NCI-H1694 (cell line): ENCODE measurements at places on chromosomes 13 and 19.

- DNase-seq, result no peak
Observed at GRCh38 chr19:7227735-7228134, 66.5 kb downstream of the INSR start.

GRCh38 chr13:88979465-88980175 is 1308.4 kb downstream of the SLITRK5 start:
- DNase-seq, result no peak

DNA sequence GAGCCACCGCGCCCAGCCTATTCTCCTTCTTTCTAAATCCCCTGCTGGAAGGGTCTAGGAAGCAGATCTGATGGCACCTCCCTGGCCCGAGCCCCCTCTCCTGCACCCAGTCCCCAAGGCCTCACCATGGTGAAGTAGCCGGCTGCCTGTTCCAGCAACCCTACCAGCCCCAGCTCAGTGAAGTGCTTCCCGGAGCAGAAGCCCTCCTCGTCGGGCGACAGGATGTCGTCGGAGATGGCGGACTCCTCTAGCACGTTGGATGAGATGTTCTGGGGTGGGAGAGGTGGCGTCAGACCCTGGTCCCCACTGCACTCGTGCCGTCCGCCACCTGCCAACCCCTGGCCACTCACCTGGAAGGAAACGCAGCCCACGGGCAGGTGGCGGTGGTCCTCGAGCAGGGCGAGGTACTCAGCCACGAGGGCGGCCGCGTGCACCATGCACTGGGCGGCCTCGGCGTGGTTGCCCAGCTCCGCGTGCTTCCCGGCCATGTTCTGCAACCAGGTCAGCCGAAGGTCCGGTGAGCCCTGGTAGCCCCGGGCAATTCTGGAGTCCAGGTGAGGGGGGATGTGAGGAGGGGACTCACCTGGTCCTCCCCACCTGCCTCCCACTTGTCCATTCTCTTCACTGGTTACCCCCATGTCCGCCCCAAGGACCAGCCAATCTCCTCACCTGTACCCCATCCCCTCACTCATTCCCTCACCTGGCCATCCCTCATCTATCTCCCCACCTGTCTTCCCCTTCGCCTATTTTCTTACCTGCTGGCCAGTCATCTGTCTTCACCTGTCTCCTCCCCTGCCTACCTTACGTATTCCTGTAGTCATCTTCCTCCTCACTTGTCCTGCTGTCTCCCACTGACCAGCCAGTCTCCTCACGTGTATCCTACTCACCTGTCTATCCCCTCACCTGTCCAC is 11.5 kb upstream of the KANK2 start:
- no peak for DNase-seq

- peak; percentile 9 for DNase-seq
Observed at GRCh38 chr13:107866032-107866940, 349.1 kb downstream of the LIG4 start.

DNA sequence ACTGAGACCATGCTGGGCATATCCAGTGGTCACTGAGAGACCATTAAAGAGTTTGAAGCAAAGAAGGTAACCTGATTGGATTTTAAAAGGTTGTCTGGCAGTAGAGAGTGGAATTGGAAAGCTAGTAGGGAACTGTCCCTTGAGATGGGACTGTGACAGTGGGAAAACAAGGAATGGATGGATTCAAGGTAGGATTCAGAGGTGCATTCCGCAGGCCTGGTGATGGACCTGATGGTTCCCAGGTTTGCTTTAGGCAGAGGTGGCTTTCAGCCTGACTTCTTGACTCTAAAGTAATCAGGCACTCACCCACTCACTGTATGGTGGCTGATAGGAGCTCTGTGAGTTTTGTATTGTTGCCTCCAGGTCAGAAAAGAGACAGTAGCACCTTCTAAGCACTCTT is 73.0 kb downstream of the DHRS12 start:
- DNase-seq, result no peak

DNA sequence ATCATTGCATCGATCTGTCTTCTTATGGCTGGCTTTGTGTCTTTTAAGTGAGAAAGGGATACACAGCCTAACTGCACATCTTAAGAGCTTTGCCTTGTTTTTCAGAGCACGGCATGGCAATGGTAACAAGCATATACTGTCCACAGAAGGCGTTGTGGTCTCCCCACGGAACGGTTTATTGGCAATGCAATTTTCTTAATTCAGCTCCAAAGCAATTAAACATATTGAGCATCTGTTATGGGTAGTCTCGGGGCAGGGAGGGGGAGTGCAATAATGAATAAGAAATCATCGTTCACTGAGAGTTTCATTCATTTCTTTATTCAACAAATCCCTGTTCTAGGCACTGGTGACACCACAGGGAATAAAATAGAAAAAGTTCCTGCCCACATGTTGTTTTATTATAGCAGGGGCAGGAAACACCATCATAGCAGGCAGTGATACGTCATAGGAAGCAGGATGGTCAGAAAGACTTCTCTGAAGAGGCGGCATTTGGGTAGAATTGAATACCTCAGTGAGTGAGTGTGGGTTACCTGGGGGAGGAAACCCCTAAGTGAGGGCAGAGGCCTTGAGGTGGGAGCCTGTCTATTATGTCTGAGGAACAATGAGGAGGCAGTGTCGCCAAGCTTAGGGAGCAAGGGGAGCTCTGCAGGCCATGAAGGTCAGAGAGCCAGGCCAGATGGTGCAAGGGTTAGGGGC is 185.7 kb upstream of the KL start:
- no peak for DNase-seq

DNA sequence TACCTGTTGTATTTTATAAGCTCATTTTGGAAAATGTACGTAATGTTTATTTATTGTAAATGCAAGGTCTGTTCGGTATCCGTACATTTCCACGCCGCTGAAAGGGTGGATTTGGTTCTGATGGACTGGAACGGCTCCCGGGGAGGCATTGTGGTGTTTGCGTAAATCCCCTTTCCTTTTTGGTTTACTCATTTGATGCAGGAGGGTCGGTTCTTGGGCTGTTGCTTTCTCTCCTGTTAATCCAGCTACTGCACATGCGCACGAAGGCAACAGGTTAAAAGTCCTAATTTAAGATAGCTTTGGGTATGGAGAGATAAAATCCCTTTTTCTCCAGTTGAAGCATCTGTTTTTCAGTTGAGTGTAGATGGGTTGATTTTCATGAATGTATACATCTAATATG is 224.4 kb downstream of the TM9SF2 start:
- DNase-seq, result no peak

DNA sequence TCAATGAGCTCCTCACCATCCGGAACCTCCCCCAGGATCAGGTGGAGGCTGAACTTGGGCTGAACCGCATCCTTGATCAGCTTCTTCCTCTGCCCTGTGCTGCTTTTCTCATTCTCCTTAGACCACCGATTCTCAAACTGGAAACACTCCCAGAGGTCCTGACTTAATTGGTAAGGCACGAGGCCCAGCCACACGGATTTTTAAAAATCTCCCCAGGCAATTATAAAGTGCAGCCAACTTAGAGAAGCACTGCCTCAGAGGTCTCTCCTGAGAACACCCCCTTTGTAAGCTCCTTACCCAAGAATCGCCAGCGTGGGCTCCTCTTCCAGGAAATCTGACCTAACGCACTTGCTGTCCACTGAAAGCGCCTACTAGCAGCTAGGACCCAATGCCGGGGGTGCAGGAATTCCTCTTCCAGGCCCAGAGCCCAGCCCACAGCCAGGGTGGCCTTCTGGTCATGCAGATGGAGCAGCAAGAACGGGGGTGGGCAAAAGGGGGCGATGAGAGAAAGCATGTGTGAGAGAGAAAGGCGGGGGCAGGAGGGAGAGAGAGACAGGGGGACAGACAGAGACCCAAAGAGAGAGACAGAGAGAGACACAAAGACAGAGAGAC is 66.9 kb upstream of the CACNA1A start:
- no peak for DNase-seq

- DNase-seq, result peak; percentile 84
Observed at GRCh38 chr19:27793128-27793643, 1419.8 kb downstream of the UQCRFS1 start.

DNA sequence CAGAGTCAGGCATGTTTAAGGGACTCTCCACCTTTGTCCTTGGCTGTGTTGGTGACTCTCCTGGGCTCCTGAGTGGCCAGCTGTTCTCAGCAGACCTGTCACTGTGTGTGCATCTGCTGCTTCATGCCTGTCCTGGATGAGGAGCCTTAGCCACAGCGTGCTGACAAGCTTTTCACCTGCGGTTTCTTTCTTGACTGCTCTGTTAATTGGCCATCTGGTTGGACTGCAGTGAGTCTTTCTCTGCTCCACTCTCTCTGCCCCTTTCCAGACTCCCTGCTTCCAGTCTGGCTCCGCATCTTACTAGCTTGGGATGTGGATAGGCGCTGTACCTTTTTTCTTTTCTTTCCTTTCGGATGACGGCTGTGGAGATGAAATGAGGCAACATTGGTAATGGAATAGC is 38.8 kb downstream of the POLR1D start:
- no peak for DNase-seq

GRCh38 chr13:71578048-71578447 is 289.0 kb downstream of the DACH1 start:
- DNase-seq, result no peak

GRCh38 chr13:35810321-35810720 is 320.9 kb downstream of the DCLK1 start:
- no peak for DNase-seq

GRCh38 chr13:31755211-31755610 is 15.9 kb downstream of the RXFP2 start:
- no peak for DNase-seq

- DNase-seq, result peak; percentile 59
Observed at GRCh38 chr19:47813304-47813994, 8.3 kb upstream of the CRX start.

DNA sequence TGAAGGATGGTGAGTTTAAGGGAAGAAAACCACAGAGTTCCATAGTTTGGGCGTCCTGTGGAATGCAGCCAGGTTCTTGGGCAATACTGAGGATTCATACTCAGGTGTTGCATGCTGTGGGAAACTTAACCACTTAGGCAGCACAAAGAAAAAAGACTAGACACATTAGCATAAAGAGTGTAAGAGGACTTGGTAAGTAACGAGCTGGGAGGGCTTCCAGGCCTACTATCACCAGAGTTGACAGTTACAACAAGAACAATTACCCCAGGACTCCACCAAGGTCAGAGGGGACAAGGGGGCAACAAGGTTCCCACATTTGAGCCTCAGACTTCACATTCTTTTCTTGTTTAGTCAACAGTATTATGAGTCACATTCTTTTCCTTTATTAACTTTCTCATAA is 33.2 kb downstream of the KCTD12 start:
- DNase-seq, result no peak

DNA sequence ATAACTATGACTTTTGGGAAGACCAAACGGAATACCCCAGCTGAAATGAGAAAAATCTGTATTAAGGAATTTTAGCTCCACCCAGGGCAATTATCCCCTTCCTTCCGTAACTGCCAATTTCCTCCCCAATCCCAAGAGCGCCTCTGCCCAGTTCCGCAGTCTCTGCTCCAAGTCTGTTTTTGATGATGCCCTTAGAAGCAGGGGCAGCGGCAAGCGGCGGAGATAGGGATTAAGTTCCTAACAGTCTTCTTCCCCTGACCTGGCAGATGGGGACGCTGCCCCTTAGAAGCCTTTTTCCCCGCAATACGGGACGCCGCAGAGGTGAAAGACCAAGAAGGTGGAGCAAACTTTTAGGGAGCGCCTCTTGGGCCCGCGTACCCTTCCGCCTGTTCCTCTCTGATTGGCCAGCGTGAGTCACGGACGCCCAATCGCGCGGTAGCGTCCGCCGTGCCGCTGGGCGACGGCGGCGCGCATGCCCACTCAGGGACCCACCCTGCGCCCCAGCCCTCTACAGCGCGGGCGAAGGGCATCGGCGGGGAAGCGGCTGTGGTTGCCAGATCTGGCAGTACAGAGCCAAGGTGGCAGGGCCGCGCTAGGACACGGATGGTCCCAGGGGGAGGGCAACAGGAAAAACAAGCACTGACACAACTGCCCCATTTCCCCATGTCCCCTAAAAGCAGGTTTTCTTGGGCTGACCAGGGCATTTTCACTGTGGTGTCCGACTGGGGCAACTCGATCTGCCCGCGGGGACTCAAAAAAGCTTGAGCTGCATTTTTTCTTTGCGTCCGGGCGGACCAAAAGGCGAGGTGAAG is 843 bp upstream of the TDRD3 start:
- peak; percentile 71 for DNase-seq

DNA sequence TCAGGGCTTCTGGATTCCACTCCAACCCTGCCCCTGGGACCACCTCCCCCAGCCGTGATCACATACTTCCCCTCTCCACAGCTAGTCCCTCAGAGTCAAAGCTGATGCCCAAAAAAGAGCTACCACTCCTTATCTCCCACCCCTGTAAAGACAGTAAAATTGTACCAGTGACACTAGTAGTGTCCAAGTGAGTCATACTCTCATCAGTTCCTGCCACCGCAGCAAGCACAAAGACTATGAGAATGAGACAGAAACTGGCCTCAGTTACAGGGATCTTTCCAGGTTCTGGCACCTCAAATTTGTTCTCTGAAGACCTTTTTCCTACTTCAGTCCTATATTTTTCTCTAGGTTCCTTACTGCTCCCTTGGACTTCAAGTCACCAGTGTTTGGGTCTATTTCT is 144.2 kb downstream of the SPRY2 start:
- no peak for DNase-seq

GRCh38 chr19:33705090-33705847 is 83.5 kb downstream of the CHST8 start:
- no peak for DNase-seq

GRCh38 chr13:32588736-32589135 is 2.5 kb downstream of the PDS5B start:
- DNase-seq, result no peak

DNA sequence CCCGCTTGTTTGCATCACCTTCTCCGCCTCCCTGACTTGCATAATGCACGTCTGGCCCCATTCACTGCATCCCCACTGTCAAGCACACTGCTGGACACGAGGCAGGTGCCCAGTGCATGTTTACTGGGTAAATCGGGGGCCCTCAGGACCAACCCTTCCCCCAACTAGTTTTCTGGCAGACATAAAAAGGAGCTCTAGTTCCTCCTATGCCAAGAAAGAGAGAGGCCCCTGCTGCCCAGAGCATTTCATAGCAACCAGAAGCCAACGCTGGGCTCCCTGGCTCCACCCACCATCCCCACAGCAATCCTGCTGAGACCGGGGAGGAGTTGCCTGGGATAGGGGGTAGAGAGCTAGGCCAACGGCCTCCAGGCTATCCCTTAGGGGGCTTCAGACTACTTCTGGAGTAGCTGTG is 23.2 kb downstream of the ANKRD27 start:
- DNase-seq, result no peak

DNA sequence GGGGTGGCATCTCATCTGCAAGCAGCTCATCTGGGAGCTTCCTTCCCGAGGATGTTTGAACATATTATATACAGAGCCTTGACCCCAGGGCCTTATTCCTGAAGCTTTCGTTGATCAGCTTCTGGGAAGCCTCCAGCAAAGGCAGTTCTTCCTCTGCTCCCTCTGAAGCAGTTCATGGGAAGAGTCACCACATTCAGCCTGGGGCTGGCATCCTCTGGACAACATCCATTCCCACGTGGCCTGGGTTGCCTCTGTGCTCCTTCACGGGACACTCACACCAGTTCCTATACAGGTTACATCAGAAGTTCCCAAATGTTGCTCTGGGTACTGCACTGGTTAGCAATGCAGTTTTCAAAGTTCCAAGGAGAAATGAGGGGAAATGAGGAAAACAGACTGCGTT is 29.6 kb downstream of the COL4A2 start:
- DNase-seq, result no peak

- DNase-seq, result no peak
Observed at GRCh38 chr19:52785506-52785905, 1.1 kb downstream of the ZNF600 start.

GRCh38 chr13:37194428-37194861 is 89.0 kb upstream of the CSNK1A1L start:
- DNase-seq, result no peak

GRCh38 chr13:33026489-33027152 is 10.4 kb downstream of the KL start:
- DNase-seq, result no peak
